ENCODE measurements at places on chromosomes 16 and 17. TPM values are rescaled to one million over a fixed set of nuclear protein-coding genes. Genes with fewer than 3 reads are reported as not detected.
A peak's percentile ranks its signal among the peaks of the same experiment; 100 is the strongest.

DNA sequence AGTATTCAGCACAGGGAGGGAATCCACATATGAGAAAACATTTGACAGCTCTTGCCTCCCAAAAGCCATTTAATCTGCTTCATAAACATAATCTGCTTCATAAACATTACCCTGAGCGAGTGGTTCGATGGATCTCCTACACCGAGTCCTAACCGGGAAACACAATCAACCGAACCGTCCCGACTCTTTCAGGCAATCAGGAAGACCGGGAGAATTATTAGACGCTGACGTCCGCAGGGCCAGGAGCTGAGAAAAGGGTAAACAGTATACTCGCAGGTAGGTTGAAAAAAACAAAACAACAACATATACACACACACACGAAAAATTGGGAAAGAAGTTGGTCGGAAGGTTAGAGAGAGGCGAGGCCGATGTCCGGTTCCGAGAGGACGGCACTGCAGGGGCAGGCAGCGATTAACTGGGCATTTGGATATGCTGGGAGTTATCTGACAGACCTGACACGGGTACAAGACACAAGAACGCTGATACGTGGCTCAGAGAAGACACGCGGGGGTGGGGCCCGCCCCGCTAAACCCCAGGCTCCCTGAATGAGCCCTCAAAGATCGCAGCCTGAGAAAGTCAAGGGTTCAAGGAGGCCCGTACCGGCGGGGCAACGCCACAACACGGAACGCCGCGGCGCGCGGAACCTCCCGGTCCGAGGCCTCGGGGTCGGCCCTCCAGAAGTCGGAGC lies 585 bp downstream of the AP1G1 start:
- no peaks in the 10 kb centered on the region for H3K27me3 ChIP-seq
- H3K36me3 ChIP-seq: peaks cover 13% of the 10 kb centered on the region
- DNase-seq: no peak
- peaks cover 38% of the 10 kb centered on the region for H3K4me1 ChIP-seq
- peak overlapping the region; percentile 99 for H3K4me3 ChIP-seq

DNA sequence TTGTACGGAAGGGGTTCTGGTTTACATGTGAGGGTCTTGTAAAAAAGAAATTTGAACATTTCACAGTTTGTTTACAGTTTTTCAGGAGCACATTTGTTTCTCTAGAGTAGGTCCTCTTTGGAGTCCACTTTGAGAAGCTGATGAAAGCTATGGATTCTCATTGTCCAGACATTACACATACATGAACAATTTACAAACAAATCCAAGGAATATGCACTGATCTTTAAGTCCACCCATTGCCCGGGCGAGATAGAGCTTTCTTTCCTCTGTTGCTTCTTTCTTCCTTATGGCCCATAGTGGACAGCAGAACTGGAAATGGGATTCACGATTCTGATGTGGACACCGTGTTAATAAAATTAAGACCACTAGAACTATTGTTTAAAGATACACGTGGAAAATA lies 1.9 kb downstream of the DCAF7 start:
- peak overlapping the region; percentile 2 for H3K27ac ChIP-seq
- no peak for DNase-seq
- peaks cover 47% of the 10 kb centered on the region for H3K4me1 ChIP-seq
- H3K36me3 ChIP-seq: no peaks in the 10 kb centered on the region

DNA sequence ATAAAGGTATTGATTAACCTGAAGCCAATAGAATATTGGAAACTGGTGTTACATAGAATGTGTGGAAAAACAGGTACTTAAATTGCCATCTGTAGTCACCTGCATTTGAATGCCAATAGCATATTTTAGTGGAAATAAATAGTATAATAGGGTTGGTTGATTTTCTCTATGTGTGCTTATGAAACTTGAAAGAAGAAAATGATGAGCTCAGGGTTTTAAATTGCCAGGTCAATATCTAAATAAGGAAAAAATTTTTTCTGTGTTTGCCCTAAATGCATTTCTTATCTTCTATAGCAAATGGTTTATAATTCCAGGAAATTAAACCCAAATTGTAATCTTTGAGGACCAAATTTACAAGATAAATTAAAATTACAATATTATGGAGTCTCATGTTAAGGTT lies 626.6 kb downstream of the CDH8 start:
- H3K4me1 ChIP-seq: no peaks in the 10 kb centered on the region
- H3K4me3 ChIP-seq: no peak overlapping the region
- H3K27me3 ChIP-seq: no peaks in the 10 kb centered on the region
- no peak overlapping the region for H3K27ac ChIP-seq
- no peaks in the 10 kb centered on the region for H3K36me3 ChIP-seq
- DNase-seq: no peak

The APPBP2 gene
- 43.6 TPM for total RNA-seq

DNA sequence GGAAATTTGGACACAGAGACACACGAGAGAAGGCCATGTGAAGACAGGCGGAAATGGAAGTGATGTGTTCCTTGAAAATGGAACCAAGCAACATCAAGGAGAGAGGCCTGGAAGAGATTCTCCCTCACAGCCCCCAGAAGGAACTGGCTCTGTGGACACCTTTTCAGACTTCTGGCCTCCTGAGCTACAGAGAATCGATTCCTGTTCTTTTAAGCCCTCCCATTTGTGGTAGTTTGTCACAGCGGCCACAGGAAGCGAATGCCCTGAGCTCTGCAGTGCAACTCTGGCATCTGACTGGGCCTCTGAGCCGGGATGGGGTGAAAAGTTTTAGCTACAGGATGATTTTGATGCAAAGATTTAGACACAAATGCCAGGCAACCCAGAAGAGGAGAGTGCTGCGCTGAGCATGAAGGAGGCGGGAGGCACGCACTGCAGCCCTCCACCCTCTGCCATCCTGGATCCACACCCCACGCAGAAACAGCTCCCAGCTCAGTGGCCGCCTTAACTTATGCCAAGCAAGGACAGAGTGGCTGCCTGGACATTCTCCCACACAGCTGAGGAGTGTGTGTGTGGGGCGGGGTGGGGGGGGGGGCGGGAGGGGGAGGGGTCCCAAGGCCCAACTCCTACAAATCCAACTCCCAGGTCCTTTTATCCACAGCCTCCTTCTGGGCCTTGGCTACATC lies 2.2 kb downstream of the TIMP2 start:
- DNase-seq: no peak
- peak overlapping the region; percentile 73 for H3K27ac ChIP-seq
- no peaks in the 10 kb centered on the region for H3K27me3 ChIP-seq

GRCh38 chr16:71426069-71426879 lies 15.6 kb downstream of the TLE7 start:
- no peaks in the 10 kb centered on the region for H3K36me3 ChIP-seq
- DNase-seq: peak; percentile 57
- H3K27me3 ChIP-seq: peaks cover 28% of the 10 kb centered on the region
- H3K4me3 ChIP-seq: no peak overlapping the region

- peaks cover 58% of the 10 kb centered on the region for H3K36me3 ChIP-seq
- H3K27ac ChIP-seq: no peak overlapping the region
- H3K4me3 ChIP-seq: no peak overlapping the region
- H3K27me3 ChIP-seq: peaks cover 24% of the 10 kb centered on the region
- no peak for DNase-seq
These were observed 2.1 kb upstream of the DNASE1L2 start for GRCh38 chr16:2233872-2234812.

The PRKCB gene
- 25.2 TPM for total RNA-seq

The CEMP1 gene
- total RNA-seq: 1.4 TPM

- no peaks in the 10 kb centered on the region for H3K36me3 ChIP-seq
- peak overlapping the region; percentile 1 for H3K4me3 ChIP-seq
- no peak for DNase-seq
- H3K27me3 ChIP-seq: no peaks in the 10 kb centered on the region
- H3K27ac ChIP-seq: peak overlapping the region; percentile 81
These were observed 16.6 kb downstream of the ITPRIPL2 start for GRCh38 chr16:19130385-19130784.

DNA sequence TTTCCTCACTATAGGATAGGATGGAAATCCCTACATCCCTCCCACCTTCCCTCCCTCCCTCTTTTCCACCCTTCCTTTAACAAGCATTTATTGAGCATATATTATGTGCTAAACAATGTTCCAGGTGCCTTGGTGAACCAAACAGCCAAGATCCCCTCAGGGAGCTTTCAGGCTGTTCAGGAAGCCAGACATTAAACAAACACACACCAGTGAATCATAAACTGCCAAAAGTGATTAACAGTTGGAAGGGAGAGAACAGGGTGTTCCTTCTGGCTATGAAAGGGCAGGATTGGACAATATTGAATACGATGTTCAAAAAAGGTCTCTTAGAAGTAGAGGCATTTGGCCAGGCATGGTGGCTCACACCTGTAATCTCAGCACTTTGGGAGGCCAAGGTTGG lies 22.8 kb upstream of the CNEP1R1 start:
- no peak overlapping the region for H3K4me3 ChIP-seq
- no peaks in the 10 kb centered on the region for H3K4me1 ChIP-seq
- no peak overlapping the region for H3K27ac ChIP-seq
- DNase-seq: no peak
- no peaks in the 10 kb centered on the region for H3K27me3 ChIP-seq

DNA sequence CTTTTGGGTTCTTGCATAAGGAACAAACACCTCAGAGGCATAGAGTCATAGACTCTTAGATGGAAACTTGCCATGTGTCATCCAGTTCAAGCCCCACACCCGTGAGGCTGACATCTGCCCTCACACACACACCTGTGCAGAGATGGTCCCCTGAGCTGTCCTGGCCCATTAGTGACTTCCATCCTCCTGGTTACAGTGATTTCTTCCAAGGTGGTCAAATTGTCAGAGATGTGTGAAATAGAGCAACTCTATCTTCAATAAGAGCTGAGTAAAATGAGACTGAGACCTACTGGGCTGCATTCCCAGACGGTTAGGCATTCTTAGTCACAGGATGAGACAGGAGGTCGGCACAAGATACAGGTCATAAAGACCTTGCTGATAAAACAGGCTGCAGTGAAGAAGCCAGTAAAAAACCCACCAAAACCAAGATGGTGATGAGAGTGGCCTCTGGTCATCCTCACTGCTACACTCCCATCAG lies 342.2 kb upstream of the TNRC6C start:
- H3K27me3 ChIP-seq: no peaks in the 10 kb centered on the region
- DNase-seq: peak; percentile 15
- peaks cover 7% of the 10 kb centered on the region for H3K4me1 ChIP-seq

The CDH8 gene
- total RNA-seq: 0.78 TPM
